Activated naive CD4-positive, alpha-beta T cell treated with anti-CD3 and anti-CD28 coated beads for 36 hours (primary cell): ENCODE measurements at places on chromosomes 7 and 10. TPM values are rescaled to one million over a fixed set of nuclear protein-coding genes. Genes with fewer than 3 reads are reported as not detected.

DNA sequence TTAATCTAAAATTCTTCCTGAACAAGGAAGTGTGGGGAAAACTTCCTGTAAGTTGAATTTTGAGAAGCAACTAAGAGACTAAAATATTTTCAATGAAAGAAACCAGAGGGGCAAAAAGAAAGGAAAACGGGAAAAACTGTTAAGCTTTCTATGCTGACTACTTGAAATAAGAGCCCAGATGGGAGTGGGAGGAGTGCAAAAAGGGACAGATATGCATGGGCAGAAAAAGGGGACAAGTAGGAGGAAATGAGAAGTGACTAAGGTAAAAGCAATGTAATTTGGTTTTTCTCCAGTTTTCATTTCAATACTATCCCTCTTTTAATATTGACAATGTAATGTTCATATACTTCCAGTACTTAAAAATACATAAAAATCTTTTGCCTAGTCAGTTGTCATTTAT lies 11.1 kb downstream of the OGA start:
- peaks cover 30% of the 10 kb centered on the region for H3K36me3 ChIP-seq
- no peak overlapping the region for H3K4me3 ChIP-seq
- DNase-seq = no peak
- no peaks in the 10 kb centered on the region for H3K27me3 ChIP-seq

GRCh38 chr10:31033147-31033546 lies 1.5 kb upstream of the ZNF438 start:
- no peaks in the 10 kb centered on the region for H3K27me3 ChIP-seq
- no peak overlapping the region for H3K4me3 ChIP-seq
- H3K36me3 ChIP-seq = no peaks in the 10 kb centered on the region

DNA sequence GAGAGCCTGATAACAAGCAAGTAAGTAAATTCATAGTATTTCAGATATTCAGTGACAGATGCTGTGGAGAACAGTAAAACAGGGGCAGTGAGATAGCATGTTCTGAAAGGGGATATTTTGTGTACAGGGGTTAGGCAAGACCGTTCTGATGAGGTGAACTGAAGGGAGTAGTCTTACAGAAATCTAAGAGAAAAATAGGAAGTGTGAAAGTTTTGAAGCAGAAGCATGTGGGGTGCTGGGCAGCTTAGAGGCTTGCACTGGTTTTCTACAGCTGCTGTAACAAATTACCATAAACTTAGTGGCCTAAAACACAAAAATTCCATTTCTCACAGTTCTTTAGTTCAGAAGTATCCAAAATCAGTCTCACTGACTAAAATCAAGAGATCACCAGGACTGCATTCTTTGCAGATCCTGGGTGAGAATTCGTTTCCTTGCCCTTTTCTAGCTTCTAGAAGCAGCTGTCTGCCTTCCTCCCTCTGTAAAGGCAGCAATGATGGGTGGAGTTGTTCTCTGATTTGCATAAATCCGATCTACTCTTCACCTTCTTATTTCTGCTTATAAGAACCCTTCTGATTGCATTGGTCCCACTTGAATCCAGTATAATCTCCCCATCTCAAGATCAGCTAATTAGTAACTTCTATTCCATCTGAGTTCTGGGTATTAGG lies 7.5 kb upstream of the KLF14 start:
- no peak for DNase-seq
- no peaks in the 10 kb centered on the region for H3K36me3 ChIP-seq
- peaks cover 26% of the 10 kb centered on the region for H3K27me3 ChIP-seq
- H3K4me3 ChIP-seq = no peak overlapping the region
- no peak overlapping the region for H3K27ac ChIP-seq

GRCh38 chr10:97074256-97075145 lies 111.3 kb downstream of the SLIT1 start:
- no peaks in the 10 kb centered on the region for H3K36me3 ChIP-seq
- DNase-seq = no peak
- no peak overlapping the region for H3K4me3 ChIP-seq
- H3K27me3 ChIP-seq = peaks cover 26% of the 10 kb centered on the region

GRCh38 chr7:43553999-43554398 lies 28.9 kb upstream of the STK17A start:
- H3K27ac ChIP-seq = peak overlapping the region; percentile 13
- peak; percentile 22 for DNase-seq
- peaks cover 21% of the 10 kb centered on the region for H3K4me1 ChIP-seq
- H3K27me3 ChIP-seq = no peaks in the 10 kb centered on the region
- H3K36me3 ChIP-seq = no peaks in the 10 kb centered on the region

- no peaks in the 10 kb centered on the region for H3K4me1 ChIP-seq
- H3K27me3 ChIP-seq = no peaks in the 10 kb centered on the region
- H3K36me3 ChIP-seq = no peaks in the 10 kb centered on the region
- no peak for DNase-seq
Measured at GRCh38 chr7:43535810-43536585, 46.9 kb upstream of the STK17A start.

GRCh38 chr7:80662252-80662651 lies 23.8 kb downstream of the CD36 start:
- DNase-seq = no peak
- no peaks in the 10 kb centered on the region for H3K4me1 ChIP-seq
- H3K36me3 ChIP-seq = no peaks in the 10 kb centered on the region
- H3K27ac ChIP-seq = no peak overlapping the region
- no peak overlapping the region for H3K4me3 ChIP-seq

DNA sequence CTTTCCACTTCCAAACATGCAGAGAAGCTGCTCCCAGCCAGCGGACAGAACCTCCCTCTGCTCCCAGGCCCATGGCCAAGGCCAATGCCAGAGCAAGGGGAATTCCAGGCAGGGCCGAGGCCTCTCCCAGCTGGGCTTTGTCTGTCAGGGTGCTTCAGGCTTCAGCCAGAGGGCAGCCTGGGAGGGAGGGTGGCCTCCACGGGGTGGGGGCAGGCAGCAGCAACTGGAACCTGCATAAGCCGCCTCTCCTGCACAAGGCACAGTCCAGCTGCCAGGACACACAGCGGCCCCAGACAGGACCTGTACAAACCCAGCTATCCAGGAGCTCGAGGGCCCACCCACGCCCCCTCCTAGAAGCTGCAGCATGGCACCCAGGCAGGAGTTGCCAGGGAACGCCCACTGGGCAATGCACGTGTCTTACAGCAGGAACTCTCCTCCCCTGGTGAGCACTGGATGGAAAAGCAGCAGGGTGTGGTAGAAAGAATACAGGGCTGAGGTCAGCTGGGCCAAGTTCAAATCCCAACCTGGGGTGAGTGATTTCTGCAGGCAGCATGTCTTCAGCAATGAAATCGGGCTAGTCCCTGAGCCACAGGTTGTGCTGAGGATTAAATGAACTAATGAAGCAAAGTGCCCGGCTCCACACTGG lies 7.6 kb downstream of the FAM53B start:
- H3K27me3 ChIP-seq = peaks cover 2% of the 10 kb centered on the region
- peaks cover 7% of the 10 kb centered on the region for H3K36me3 ChIP-seq
- H3K4me1 ChIP-seq = peaks cover 94% of the 10 kb centered on the region

The CNNM1 gene
- total RNA-seq = 1.0 TPM

DNA sequence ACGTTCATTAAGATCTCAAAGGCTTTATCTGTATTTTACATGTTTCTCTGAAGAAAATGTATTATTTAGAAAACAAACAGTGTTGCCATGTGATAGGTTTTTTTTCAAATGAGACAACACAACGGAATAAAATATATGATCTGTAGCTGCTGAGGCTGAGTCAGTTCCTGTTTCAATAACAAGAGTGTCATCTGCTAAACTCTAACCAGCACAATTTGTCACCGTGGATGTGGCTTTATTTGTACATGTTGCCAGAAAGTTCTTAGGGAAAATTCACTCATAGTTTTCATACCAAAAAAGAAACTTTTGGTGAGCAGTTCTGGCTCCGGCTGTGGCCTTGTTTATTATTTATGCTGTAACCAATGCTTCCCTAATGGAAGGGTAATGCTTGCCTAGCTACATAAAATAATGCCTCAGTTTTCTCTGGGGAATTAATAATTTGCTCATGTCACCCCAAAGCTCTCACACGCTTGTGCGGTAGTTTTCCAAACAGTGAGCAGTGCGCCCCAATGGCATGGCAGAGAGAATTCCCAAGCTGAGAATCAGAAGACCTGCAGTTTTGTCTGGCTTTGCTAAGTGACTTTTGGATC lies 20.3 kb upstream of the KLF6 start:
- no peaks in the 10 kb centered on the region for H3K27me3 ChIP-seq
- peak overlapping the region; percentile 35 for H3K4me3 ChIP-seq
- H3K36me3 ChIP-seq = no peaks in the 10 kb centered on the region
- peaks cover 73% of the 10 kb centered on the region for H3K4me1 ChIP-seq
- DNase-seq = peak; percentile 78
- H3K27ac ChIP-seq = no peak overlapping the region

- peaks cover 40% of the 10 kb centered on the region for H3K27me3 ChIP-seq
- peaks cover 5% of the 10 kb centered on the region for H3K4me1 ChIP-seq
- DNase-seq = peak; percentile 56
- H3K27ac ChIP-seq = no peak overlapping the region
Measured at GRCh38 chr7:26398756-26399509, 107.3 kb downstream of the SNX10 start.

The NODAL gene
- not detected for total RNA-seq

- H3K27ac ChIP-seq = no peak overlapping the region
- no peaks in the 10 kb centered on the region for H3K27me3 ChIP-seq
- DNase-seq = no peak
- H3K4me3 ChIP-seq = no peak overlapping the region
Measured at GRCh38 chr7:112331492-112331891, 118.8 kb upstream of the IFRD1 start.

- H3K4me1 ChIP-seq = no peaks in the 10 kb centered on the region
- no peak overlapping the region for H3K27ac ChIP-seq
- H3K4me3 ChIP-seq = no peak overlapping the region
- H3K27me3 ChIP-seq = peaks cover 5% of the 10 kb centered on the region
Measured at GRCh38 chr10:85212526-85212925, 884.1 kb downstream of the CCSER2 start.
